ENCODE measurements at places on chromosomes 7 and 10.
A peak's percentile ranks its signal among the peaks of the same experiment; 100 is the strongest.

DNA sequence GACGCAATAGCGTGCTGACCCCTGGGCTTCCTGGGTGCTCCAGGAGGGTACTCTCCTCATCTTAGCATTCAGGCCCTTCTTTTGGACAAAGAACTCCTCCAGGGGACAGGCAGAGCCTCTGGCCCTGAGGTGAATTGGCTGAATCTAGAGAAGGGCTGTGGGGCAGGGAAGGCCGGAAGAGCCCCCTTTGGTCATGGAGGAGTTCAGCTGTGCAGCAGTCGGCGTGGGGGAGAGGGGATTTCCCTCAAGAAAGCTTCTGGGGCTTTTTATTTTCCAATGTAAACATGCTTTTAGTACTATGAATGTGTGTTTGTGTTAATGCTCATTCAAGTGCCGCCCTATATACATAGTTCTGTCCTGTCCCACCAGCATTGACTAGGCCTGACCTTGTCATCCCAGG, 38.8 kb downstream of the FIGNL1 start:
- DNase-seq: no peak

DNA sequence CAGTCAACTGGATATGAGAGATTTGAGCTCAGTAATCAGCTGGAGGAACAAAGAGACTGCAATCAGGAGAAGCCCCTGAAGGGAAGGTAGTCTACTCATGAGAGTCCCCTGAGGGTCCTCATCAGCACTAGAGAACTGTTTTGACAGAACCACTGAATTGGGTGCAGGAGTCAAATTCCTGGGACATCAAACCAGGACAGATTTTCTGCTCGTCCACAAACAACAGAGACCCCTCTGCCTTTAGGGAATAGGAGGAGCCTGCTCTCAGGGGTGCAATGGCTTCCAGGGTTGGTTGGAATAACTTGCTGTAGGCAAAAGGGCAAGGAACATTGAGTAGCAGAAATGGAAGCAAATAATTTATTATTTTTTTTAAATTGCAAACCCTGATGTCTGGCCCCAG, 21.9 kb upstream of the NEUROD6 start:
- DNase-seq: no peak

DNA sequence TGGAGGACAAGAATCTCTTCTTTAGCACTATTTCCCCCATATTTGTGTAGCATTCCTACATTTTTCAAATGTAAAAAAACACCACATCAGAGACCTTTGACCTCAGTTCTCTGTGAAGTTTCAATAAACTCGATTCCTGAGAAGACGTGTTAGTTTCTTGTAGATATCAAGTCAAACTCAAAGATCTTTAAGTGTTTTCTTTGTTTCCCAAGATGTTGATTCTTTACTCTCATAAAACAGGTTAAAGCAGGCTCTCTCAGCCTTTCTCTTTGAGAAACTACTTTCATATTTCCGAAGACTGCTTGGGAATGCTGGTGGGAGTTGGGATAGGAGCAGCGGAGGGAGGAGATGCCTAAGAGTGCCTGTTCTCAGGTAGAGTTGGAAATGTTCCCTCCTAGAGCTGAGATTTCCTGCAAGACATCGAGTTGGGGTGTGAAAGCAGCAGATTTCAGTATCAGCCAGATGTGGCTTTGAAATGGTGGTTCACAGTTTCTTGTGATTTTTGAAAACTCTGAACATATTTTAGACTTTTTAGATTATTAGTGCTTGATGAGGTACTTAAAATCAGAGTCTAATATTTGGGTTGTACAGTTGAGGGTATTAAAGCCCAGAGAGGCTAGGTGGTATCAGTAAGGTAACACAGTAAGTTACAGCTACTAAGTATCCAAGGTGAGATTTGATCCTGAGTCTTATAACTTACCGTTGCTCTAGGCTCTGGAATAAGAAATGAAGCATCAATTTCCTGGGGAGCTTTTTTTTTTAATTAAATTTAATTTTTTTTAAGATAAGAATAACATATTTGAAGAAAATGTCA, 13.9 kb downstream of the ADK start:
- DNase-seq: no peak

DNA sequence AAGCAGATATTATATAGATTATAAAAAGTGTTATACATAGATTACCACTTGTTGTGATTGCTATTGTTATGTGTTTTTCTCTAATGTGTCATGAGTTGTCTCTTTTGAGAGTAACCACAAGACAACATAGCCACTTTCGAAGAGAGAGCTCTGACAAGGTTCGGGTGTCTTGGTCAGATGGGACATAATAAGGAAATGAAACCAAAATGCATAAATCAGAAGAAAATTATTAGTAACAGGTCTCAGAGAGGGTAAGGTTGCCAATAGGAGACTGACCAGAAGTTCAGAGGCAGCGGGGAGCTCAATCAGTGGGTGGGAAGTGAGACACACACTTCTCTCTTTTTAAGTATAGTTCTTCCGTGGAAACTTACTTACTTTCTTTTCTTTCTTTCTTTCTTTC, 639.2 kb upstream of the POT1 start:
- DNase-seq: no peak

- DNase-seq: no peak
These were observed 2.4 kb downstream of the TMEM72 start for GRCh38 chr10:44913350-44914081.

DNA sequence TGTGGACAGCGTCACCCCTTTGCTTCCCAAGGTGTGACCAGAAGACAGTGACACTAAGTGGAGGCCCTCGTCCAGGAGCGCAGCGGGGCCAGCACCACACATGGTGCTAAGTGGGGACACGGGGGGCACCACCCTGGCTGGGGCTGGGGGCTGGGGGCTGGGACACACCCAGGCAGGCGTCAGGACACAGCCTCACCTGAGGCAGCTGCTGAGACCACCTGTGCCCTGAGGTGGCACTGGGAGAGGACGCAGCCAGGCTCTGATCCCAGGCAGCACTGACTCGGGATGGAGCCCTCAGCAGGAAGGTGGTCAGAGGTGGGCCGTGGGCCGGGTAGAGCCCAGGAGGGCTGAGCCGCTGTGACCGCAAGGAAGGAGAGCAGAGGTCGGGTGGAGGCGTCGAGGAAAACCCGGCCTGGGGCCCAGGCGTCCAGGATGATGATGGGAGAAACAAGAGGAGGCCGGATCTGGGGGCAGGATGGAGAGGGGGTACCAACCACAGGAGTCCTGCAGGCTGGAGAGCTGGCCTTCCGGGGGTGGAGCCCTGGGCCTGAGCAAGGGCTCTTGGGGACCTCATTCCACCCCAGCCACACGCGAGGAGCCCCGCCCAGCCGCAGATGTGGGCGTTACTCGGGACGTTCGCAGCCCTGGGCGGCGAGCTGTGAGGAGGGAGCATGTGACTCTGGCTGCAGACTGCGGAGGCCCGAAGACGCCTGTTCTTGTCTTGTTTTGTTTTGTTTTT, 22.5 kb downstream of the LRRC27 start:
- DNase-seq: no peak

- DNase-seq: no peak
These were observed 84.0 kb downstream of the NRBF2 start for GRCh38 chr10:63217120-63217605.

GRCh38 chr10:51699145-51699474, 285 bp downstream of the CSTF2T start:
- DNase-seq: peak; percentile 12

All from hepatic stellate cell (primary cell).